SK-N-SH treated with all-trans-retinoic acid at 6 μM for 48 hours (cell line): ENCODE measurements at places on chromosomes 6 and 20.

DNA sequence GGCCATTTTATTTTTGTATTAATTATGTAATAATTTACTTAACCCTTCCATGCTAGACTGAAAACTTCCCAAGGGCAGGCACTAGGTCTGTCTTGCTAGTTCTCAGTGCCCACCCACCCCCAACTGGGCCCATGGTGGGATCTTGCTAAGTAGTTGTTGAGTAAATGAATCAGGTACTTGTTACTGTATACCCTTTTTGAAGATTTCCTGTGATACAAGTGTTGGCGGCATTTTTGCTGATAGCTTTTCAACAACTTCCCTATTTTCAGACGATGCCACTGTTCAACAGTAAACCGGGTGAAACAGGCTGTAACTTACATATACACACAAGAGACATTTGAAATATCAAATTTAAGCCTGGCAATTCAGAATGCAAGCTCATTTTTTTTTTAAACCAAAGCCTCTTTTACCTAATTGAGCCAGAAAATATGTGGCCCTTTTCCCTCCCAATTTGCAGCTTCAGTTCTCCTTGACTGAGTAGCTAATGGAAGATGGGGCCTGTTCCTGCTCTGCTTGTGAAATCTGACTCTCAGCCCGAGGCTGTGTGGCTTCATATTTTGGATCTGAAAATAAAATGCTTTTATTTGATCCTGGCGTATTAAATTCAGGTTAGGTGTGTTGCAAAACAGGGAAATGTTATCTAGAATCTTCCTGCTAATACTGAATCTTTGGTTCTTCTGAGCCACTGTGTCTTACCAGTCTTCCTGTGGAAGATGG is 288.3 kb downstream of the NRN1 start:
- ATAC-seq, result no peak

DNA sequence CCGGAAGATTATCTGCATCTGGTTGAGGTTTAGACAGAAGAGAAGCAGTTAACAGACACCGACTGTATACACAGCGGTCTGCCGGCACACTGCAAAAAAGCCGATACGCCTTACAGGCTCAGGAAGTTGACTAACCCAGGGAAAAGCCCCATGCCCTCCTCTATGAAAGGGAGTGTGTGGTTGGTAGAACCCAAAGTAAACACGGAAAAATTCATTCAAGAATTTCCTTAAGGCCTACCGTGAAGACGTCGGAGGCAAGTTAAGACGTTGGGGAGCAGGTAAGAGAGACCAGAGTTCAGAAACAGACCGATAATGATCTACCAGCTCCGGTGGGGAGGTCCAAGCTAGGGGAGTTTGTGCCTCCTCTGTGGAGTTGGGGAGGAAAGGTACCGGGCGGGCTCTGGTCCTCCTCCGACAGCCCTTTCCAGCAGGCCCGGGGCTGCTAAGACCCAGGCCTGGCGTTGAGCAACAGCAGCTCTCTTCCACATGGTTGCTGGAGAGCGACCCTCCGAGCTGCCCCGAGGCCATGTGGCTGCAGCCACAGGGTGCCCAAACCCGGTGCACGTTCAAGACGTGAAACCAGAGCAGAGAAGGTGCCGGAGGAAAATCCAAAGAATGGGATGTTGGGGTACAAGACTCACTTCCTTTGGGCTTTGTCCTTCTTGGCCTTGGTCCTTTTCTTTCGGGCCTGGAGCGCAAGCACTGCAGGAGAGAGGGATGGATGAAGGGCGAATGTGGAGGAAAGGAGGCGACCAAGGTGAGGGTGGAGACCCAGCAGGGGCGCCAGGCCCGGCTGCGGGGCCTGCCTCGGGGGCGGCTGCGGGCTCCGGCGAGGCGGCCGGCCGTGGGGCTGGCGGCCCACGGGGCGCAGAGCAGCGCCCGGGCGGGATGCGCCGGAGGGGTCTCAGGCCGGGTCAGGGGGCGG is 809 bp downstream of the SRPK1 start:
- peak; percentile 67 for ATAC-seq

GRCh38 chr6:54289426-54289825 is 18.8 kb upstream of the TINAG start:
- ATAC-seq, result no peak

DNA sequence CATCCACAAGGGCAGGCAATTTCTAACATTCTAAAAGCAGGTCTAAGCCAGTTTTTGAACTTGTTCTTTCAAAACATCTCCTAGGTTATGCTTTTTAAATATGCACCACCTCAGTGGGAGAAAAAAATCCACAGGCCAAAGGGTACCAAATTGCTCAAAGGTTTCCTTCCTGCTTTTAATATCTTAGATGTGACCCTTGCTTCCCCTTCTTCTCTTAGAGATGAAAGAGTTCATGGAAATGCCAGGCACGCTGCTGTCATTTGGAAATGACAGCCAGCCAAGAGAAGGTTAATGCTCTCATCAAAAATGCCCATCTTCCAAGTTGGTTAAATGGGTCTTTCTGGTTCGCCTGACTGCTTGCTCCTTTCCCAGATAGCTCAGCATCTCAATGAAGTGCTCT is 497.1 kb downstream of the CD83 start:
- no peak for ATAC-seq

GRCh38 chr6:7050872-7051779 is 56.6 kb upstream of the RREB1 start:
- peak; percentile 12; the same call in 2 of the 3 replicates for ATAC-seq

DNA sequence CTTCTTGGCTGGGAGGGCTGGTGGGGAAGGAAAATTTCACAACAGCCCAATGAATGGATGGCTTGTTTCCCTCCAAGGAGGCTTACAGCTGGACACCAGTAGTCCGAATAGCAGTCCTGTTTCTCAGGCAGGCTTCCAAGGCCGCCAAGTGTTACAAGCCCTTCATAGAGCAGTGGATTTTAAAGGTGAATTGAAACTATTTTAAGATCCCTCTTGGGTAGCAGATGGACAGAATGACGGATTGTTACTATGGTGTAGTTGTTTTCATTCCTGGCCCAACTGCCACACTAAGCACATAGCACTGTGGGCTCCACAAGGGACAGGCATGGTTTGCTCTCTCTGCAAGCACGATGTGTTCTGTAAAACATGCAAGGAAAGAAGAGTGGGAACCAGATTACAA is 203.3 kb upstream of the TAB2 start:
- no peak for ATAC-seq

DNA sequence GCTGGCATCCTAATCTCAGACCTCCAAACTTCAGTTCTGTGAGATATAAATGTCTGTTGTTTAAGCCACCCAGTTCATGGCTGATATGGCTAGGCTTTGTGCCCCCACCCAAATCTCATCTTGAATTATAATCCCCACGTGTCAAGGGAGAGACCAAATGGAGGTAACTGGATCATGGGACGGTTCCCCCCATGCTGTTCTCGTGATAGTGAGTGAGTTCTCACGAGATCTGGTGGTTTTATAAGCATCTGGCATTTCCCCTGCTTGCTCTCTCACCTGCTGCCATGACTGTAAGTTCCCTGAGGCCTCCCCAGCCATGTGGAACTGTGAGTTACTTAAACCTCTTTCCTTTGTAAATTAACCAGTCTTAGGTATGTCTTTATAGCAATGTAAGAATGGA is 56.7 kb downstream of the KIAA0319 start:
- ATAC-seq, result no peak

DNA sequence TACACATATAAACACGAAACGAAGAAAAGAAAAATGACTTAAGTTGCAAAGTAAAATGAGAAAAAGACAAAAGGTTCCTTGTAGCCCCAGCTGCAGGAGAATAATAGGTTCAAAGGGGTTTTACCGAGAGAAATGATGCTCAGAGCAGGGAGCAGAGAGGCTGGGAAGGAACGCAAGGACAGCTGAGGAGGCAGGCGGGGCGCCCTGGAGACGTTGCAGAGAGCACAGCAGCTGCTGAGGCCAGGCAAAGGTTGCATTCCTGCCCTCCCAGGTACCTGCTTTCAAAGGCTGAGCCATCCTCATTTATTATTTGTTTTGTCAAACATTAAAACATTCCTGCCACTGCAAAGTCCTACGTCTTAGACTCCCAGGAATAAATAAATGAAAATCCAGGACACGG is 16.2 kb upstream of the VAPB start:
- ATAC-seq, result no peak

DNA sequence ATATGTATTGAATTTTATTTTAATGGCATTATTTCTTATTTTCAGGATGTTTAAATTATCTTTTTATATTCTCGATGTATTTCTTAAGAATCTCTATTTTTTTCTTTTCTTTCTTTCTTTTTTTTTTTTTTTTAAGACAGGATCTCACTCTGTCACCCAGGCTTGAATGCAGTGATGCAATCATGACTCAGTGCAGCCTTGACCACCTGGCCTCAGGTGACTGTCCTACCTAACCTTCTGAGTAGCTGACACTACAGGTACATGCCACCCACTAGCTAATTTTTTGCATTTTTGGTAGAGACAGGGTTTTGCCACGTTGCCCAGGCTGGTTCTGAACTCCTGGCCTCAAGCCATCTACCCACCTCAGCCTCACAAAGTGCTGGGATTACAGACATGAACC is 143.8 kb upstream of the LAMA2 start:
- no peak for ATAC-seq

- no peak for ATAC-seq
These were observed 950.3 kb downstream of the TFAP2A start for GRCh38 chr6:9464583-9464982.

DNA sequence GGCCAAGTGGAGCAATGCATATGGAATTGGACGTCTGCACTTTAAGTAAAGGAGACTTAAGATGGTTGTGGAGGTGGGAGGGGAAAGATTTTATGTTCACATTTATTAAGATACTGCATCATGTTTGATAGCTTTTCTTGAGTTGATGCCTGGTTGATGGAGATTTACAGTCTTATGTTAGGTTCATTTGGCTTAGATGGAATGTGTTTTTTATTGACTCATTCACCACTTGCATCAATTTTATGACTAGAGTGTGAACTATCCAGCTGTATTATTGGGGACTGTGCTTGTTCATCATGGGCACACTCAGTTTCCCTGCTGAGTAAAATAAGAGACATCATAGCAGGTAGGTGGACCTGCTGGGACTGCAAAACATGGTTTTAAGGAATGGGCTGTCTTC is 91.2 kb upstream of the SCP2D1 start:
- no peak for ATAC-seq

DNA sequence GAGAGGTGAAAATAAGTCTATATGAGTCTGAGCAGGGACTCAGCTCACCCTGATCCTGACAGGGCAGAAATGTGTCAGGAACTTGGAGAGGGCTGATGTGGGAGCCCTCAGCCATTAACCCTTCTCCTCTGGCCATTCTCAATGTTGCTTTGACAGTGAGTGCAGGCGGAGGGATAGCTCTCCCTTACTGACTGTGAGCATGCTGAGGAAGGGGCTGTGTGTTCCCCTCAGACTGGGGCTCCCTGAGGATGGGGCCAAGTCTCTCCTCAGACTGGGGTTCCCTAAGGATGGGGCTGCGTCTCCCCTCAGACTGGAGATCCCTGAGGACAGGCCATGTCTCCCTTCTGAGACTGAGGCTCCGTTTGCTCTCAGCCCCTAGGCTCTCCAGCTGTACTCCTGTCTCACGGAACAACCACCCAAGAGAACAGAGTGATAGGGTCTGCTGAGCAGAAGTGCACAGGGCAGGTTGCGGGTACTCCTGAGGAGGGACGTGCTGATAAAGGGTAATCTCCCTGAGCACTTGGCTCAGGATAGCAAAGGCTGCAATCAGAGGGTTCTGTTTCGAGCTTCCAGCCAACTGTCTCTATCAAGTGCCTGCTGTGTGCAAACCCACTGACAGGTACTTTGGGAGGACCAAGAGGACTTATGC is 141.0 kb downstream of the MRPL14 start:
- ATAC-seq, result no peak
